ENCODE measurements at places on chromosomes 5 and 9.

DNA sequence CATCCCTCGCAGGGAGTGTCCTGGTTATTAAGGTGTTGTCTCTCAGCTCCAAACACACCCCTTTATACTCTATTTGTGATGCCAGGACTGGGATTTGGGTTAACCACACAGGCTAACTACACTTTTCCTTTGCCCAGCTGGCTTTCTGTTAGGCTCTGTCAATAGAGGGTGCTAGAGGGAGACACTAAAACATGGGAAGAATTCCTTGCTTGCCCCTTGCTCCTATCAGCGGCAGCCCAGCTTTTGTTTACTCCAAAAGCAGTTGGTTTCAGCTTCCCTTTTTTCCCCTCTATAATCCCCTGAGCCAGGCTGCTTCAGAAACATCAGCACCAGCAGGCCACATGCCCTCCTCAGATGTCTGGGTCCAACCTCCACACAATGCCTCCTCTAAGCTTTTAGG, 297.1 kb downstream of the KCTD16 start:
- DNase-seq: no peak

- no peak for DNase-seq
These were observed 1076.5 kb downstream of the MAT2B start for GRCh38 chr5:164581889-164582288.

DNA sequence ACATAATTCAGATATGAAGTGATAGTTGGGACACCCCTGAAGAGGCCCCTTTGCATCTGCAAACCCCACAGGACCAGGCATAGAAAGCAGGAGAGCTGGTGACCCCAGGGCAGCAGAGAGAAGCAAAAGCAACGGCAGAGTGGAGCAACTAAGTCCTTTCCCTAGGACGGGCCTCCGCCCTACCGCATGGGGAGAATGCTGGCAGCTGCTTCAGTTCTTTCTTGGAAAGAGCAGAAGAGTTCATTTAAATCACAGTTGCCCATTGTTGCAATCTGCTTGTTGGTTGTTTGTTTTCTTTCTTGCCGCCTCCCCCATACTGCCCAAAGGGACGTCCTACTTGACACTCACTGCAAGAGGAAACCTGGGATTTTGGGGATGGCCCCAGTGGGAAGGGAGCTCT, 126.2 kb downstream of the ADAMTS16 start:
- no peak for DNase-seq

GRCh38 chr9:93111371-93112115, 15.5 kb downstream of the CARD19 start:
- no peak for DNase-seq

DNA sequence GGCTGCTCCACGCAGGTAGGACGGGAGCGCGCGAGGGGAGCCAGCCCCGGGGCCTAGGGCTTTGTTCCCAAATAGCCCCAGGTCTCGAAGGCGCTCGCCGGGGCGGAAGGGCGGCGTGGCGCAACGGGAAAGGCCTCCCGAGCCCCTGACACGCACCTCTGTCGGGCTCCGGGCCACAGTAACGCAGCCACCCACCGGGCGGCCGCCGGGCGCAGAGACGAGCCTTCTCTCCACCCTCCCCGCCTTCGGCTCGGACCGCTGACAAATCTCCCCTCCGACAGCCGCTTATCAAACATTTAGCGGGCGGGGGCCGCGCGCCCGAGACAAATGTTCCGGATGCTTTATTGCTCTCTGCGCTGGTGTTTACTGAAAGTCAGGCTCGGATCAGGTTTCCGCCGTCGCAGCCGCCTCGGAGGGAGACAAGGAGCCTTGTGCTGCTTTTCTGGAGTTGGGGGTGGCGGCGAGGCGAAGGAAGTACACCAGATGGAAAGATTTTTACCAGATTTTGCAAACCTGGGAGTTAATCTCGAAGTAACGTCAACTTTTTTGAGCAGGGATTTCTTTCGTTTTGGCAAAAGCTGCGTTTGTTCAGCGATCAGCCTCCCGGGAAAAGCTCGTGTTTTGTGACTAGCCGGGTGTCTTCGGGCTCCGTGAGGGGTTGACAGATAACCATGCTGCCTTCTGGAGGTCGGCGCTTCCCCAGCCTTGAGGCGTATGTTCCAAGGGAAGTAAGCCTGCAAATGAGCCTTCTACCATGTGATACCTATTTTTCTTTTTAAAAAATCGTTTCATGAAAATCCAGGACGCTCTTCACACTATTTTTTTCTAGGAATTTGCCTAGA, 950 bp downstream of the RGMB start:
- peak; percentile 11 for DNase-seq

DNA sequence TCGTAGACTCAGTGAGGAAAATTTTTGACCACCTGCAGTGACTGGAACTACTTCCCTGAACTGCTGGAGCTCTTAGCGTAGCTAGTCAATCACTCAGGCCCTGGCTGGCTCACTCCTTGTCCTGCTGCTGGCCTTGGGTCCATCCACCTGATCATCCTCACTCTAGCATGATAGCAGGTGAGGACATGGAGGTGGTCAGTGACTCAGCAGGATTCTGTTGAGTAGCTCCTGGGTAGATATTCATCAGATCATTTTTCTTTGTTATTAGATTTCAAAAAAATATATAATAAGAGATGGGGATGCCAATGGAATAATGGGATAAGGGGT, 25.0 kb upstream of the SEMA4D start:
- no peak for DNase-seq

- DNase-seq: no peak
These were observed 3.0 kb downstream of the ACTL7A start for GRCh38 chr9:108865037-108865436.

- peak; percentile 21 for DNase-seq
These were observed 586 bp upstream of the MTAP start for GRCh38 chr9:21801683-21802417.

- no peak for DNase-seq
These were observed 469.0 kb upstream of the MEF2C start for GRCh38 chr5:89351975-89352374.

DNA sequence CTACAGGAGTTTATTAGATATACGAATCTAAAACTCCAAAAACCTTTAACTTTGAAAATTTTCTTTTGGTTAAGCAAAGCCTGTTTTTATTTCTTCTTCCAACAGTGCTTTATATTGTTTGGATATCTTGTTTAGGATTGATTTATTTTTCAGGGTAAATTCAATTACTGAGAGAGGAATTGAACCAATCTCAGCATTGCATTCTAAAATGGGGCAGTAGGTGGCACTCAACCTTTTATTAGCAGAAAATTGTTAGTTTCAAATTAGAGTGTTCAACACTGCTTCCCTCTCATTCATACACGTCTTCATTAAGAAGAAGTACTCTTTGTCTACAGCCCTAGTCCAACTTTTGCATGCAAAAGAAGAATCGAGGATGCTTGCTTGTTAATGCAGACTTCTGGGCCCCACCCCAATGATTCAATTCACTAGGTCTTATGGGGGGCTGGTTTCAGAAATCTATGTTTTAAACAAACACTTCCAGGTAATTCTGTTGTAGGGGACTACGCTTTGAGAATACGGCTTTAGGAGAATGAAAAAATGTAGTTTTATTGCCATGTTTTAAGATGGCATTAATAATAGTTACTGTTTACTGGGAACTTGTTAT, 26.6 kb downstream of the MRPL22 start:
- no peak for DNase-seq

DNA sequence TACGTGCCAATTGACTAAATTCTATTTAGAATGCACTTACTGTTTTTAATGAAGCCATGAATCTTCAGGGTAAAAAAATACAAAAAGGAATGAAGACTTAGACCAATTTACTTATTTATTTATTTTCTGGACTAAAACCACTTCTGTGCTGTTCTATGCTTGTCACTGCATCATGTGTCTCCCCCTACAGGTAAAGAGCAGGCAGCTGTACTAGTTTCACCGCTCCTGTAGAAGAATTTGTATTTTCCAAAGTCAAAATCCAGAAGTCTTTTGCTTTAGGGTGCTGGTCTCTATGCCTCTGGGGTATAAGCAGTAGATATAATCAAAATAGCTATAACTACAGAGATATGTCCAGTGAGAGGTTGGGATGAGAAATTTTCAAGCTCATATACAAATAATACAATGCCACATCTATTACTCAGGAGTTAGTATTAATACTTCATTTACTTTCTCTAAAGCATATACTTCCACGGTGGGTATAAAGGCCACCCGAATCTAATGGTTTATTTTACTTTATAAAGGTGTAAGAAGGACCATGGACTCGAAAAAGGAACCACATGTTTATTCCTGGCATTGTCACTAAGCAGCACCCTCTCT, 591.5 kb downstream of the RAB3C start:
- no peak for DNase-seq

- no peak for DNase-seq
These were observed 95.3 kb downstream of the PRELID2 start for GRCh38 chr5:145739843-145740242.

- DNase-seq: no peak
These were observed 527 bp downstream of the MEF2C start for GRCh38 chr5:88882276-88883038.

GRCh38 chr9:69155341-69156030, 18.6 kb upstream of the TJP2 start:
- no peak for DNase-seq

DNA sequence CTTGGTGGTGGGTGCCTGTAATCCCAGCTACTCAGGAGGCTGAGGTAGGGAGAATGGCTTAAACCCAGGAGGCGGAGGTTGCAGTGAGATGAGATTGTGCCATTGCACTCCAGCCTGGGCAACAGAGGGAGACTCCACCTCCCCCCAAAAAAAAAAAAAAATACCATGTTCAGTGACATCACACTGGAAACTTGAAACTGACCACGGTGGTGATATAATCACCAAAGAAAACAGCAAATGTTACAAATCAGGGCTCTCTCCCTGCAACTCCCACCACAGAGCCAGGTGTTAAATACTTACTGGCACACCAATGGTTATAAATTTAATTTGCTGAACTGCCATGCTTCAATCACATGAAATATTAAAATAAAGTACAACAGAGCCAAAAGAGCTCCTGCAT, 81.4 kb downstream of the ZNF608 start:
- DNase-seq: no peak

Measured in esophagus squamous epithelium (tissue), 5 donors.